ENCODE measurements at places on chromosomes 2 and 18.

- no peaks in the 10 kb centered on the region for H3K27me3 ChIP-seq
- no peak overlapping the region for H3K4me3 ChIP-seq
- no peaks in the 10 kb centered on the region for H3K4me1 ChIP-seq
- DNase-seq, result no peak
- H3K27ac ChIP-seq, result no peak overlapping the region
These were observed 178.9 kb downstream of the CAPN13 start for GRCh38 chr2:30628341-30628740.

- no peaks in the 10 kb centered on the region for H3K27me3 ChIP-seq
- no peaks in the 10 kb centered on the region for H3K36me3 ChIP-seq
These were observed 22.4 kb downstream of the MOGAT1 start for GRCh38 chr2:222693837-222694236.

DNA sequence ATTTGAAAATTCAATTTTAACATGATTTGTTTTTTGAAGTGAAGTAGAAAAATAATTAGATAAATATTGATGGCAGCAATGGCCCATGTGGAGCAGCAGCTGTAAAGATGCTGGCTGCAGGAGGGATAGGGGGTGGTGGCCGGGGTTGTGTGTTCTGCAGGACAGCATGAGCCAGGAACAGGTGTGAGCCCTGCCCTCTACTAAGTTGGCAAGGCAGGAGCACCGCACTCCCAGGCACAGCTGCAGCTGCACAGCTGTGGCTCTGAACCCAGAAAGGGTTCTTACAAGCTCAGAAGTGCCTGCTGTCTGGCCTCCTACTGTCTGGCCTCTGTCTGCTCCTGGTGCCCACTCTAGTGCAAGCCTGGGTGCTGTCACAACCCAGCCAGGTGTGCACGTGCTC lies 10.0 kb upstream of the DUSP19 start:
- no peaks in the 10 kb centered on the region for H3K36me3 ChIP-seq
- H3K27me3 ChIP-seq, result no peaks in the 10 kb centered on the region
- no peak for DNase-seq
- no peak overlapping the region for H3K27ac ChIP-seq
- no peaks in the 10 kb centered on the region for H3K4me1 ChIP-seq

- H3K36me3 ChIP-seq, result no peaks in the 10 kb centered on the region
- no peak overlapping the region for H3K27ac ChIP-seq
- DNase-seq, result no peak
- no peak overlapping the region for H3K4me3 ChIP-seq
- H3K27me3 ChIP-seq, result no peaks in the 10 kb centered on the region
- peaks cover 12% of the 10 kb centered on the region for H3K4me1 ChIP-seq
These were observed 431.5 kb downstream of the ARHGAP15 start for GRCh38 chr2:143560724-143561123.

DNA sequence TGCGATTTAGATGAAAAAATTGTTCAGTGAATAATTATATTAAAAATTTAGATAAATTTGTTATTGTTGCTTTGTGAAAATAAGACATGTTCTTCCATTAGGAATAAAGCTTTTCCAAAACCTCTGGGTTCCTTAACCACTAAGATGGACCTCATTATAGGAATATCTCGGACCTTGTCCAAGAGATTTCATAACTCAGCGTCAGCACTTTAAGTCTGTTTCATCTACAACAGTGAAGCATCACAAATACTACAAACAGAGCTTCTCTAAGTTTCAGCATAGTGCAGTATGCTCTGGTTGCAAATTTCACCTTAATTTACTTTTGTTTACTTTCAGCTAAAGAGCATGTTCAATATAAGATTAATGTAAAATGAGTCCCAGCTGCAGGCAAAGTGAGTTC lies 150.3 kb downstream of the UBE2E3 start:
- no peak overlapping the region for H3K4me3 ChIP-seq
- H3K27ac ChIP-seq, result no peak overlapping the region
- no peaks in the 10 kb centered on the region for H3K27me3 ChIP-seq
- no peak for DNase-seq
- no peaks in the 10 kb centered on the region for H3K4me1 ChIP-seq

Data from breast epithelium (tissue), 4 donors.